ENCODE measurements at places on chromosomes 16 and 17. TPM values are rescaled to one million over a fixed set of nuclear protein-coding genes. Genes with fewer than 3 reads are reported as not detected.
A peak's percentile ranks its signal among the peaks of the same experiment; 100 is the strongest.

GRCh38 chr17:36889770-36890349 is 47.4 kb upstream of the LHX1 start:
- no peak for DNase-seq

DNA sequence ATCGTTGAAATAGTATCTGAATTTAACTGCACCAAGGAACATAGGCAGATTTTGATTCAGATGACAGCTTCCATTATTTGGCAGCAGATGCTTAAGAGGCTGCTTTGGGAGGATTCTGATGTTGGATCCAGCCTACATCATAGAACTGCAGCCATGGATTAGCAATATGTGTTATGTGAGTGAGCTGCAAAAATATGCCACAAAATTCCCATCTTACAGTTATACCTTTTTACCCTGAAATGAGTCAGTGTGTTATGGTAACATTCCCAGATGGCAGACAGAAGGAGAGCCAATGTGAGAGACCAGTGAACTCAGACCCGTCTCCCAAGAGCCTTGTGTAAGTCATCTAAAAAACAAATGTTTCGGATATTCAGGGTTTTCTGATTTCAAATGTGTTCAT is 206.1 kb downstream of the CDH13 start:
- DNase-seq, result no peak

DNA sequence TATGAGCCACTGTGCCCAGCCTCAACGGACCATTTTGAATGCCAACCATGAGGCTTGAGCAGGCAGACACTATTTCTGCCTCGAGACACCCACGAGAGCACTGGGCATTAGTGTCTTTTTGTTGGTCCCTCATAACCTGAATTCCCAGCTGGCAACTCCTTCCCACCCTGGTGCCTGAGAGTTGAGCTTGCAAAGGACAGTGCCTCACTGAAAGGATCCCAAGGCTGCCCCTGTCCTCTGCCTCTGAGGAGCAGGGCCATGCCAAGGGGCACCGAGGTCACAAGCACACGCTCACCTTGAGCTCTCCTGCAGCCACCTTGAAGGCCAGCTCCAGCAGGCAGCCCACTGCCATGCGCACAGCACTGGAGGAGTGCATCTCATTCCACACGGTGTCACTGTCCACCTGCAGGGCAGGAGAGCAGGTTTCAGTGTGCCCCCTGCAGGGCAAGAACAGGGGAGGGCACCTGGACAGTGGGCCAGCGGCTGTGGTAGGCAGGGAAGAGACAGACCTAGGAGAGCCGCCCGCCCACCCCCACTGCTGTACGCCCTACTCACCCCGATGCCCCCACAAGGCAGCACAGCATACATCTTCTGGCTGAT is 12.8 kb downstream of the G6PC3 start:
- no peak for DNase-seq

Gene GSG1L
- 1.1 TPM for polyA plus RNA-seq

DNA sequence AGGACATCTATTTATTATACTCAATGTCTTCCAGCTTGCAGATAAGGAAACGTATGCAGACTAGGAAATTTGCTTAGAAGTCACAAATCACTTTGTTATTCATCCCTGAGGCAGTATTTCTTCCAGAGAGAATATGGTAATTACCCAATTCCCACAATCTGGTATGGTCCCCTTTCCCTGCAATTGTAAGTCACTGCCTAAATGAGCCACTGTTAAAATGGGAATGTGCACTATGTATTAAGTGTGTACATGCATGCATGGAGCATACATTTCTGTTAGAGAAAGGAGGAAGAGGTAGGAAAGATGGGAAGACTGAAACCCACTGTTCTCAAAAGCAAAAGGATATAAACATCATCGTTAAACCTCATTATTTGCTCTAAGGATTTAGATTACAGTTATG is 10.0 kb downstream of the NUFIP2 start:
- DNase-seq, result no peak

DNA sequence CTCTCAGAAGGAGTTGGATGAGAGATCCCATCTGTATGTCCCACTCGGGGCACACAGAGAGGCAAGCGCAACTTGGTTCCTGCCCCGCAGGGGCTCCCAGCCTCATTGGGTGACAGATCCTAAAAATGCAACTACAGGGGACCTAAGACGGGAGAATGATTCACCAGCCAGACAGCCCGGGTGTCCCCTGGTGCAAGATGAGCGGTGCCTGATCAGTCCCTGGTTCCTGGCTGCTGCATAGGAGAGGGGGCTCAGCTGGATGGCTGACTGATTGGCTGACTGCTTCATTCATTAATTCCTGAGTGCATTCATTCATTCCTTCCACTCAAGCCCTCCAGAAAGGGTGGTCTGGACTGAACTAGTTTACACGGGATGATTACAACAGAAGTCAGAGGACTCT is 22.0 kb downstream of the WNT3 start:
- no peak for DNase-seq

GRCh38 chr16:30691907-30692306 is 7.1 kb upstream of the SRCAP start:
- no peak for DNase-seq

GRCh38 chr16:48978501-48978900 is 303.1 kb downstream of the CBLN1 start:
- DNase-seq, result no peak

Gene TEX14
- polyA plus RNA-seq, result 0.83 TPM

GRCh38 chr16:88437367-88437964 is 15.6 kb upstream of the ZFPM1 start:
- DNase-seq, result peak; percentile 98

Gene KRTAP3-2
- polyA plus RNA-seq, result not detected

Gene OR4D1
- 0.39 TPM for polyA plus RNA-seq

Gene BRICD5
- polyA plus RNA-seq, result 14.2 TPM

Gene KCNJ18
- not detected for polyA plus RNA-seq

Gene TANGO6
- 6.7 TPM for polyA plus RNA-seq

DNA sequence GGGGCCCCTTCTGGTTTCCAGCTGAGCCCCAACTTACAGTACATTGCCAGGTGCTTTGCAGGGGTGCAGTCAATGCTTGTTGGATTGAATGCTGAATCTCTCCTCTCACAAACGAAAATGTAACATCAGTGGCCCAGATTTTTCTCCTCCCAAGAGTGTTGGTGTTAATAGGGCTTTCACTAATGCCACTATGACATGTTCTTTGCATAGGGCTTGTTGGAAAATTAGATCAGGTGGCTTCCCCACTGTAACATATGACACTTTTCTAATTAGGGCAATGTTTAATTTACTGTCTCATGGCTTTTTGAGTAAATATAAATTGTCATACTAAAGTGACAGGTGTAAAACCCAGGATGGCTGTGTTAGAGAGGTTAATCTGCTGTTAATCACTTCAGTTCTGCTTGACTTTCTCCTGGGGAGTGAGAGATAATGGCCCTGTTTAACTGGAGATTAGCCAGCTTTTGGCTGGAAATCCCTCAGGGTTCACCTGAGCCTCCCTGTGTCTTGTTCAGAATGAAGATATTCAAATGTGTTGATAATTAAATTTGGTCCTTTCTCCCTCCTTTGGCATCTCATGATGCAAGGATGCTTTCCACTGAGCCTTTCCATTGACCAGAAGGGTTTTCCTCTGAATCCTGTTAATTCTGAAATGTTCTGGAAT is 502.3 kb downstream of the RBFOX1 start:
- no peak for DNase-seq

- no peak for DNase-seq
Observed at GRCh38 chr16:77304877-77305276, 105.7 kb downstream of the SYCE1L start.

Measured in H1 (cell line).